ENCODE measurements at places on chromosomes 12 and 14. TPM values are rescaled to one million over a fixed set of nuclear protein-coding genes. Genes with fewer than 3 reads are reported as not detected.

DNA sequence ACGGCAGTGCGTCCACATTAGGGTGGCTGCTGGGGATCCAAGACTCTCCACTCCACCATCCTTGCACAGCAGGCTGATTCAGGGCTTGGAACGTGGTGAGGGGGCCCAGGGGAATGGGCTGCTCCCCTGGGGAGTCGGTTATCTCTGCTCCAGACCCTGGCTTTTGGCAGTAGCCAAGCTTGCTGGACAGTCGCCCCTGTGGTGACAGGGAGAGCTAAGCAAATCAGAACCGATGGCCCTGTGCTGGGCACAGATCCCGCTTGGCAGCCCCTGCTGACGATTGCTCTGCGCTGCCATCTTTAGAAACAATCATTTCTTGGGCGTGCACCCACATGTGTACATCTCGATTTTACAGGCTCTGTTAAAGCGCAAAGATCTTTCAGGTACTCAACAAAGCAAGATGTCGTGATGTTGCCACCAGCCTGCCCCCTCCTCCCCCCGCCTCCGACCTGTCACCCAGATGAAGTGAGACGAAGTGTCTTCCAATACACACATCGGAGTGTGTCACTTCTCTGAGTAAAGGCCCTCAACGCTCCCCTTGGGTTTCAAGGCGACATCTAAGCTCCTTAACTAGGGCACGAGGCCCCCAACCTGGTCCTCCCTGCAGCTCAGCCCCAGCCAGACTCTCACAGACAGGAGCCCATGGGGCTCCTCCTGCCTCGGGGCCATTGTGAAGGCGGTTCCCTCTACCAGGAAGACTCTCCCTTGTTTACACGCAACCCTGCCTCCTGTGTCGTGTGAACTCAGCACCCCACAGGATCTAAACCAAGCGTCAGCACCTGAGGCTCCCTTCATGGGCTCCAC lies 55.6 kb downstream of the PITPNM2 start:
- DNase-seq, result no peak

DNA sequence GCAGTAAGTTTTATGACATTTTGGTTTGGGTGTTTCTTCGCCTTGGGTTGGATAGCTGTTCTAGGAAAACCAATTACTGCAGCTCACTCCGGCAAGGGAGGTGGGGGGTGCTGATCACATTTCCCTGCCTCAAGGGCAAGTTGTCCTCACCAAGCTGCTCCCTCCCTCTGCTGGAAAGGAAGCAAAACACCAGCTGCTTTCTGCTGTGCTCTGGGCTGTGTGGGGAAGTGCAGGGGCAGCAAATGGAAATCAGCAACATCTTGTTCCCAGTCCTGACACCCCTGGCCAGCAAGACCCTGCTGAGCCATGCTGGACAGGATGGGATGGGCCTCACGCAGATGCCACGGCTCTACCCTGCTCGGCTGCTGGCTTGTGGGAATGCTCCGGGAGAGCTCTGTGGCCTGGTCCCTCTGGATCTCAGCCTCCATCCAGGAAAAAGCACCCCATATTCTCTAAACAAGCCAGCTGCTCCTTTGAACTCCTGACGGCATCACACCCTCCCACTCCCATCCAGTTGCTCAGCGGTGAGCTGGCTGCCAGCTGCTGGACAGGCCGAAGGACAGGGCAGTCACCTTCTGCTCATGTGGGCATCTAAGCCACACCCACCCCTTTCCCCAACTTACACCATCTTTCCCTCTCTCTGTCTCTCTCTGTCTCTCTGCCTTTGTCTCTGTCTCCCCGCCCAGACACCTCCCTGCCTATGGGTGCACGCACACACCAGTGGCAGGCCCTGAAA lies 52.4 kb upstream of the EIF5 start:
- no peak for DNase-seq

DNA sequence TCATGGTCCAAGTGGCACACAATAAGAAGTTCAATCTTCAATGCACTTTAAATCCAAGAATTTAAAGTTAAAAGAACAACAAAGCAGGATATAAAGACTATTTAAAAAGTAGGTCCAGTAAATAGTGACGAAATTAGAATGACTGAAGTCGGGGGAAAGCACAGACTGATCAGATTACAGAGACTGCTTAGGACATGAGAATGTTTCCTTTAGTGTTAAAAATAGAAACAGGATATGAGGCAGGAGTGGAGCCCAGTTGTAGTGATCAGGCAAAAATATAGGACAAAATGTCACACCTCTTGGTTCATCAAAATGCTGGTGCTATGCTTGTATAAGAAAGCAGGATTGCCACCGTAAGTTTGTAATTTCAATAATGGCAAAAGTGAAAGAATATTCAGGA lies 52.2 kb upstream of the CD163 start:
- DNase-seq, result no peak

GRCh38 chr14:71720978-71721624 lies 211.1 kb upstream of the RGS6 start:
- DNase-seq, result peak; percentile 48

- peak; percentile 29 for DNase-seq
Measured at GRCh38 chr12:43805149-43805859, 813 bp downstream of the TWF1 start.

CD163 gene
- total RNA-seq, result not detected

GRCh38 chr12:64390275-64390851 lies at the start of gene C12orf56:
TSS of gene C12orf56 (minus strand) at chr12:64390758. CDS start at chr12:64390565, 193 bp downstream.
- DNase-seq, result no peak

DNA sequence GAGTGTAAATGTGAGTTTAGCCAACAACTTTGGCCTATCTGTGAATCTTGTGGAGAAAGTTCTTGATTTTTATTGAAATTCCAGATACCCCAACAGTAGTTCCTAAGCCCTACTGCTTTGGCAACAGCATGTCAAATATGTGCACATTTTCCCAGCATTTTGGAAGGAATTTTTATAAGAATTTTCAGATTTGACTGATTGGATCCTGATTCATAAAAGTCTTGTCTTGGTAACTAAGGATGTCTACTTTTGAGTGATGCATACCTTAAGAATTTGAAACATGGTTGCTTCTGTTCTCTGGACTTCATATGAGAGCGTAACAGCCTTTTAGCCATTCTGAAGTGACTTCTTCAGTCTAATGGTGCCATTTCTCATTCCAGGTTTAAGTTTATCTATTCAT lies 106.7 kb downstream of the ANO4 start:
- DNase-seq, result no peak

GRCh38 chr12:126454581-126454980 lies 1389.3 kb downstream of the AACS start:
- DNase-seq, result no peak

AKAP5 gene
- 1.3 TPM for total RNA-seq

GRCh38 chr14:57657487-57657886 lies 163.8 kb upstream of the CCDC198 start:
- DNase-seq, result no peak

COCH gene
- total RNA-seq, result not detected

DNA sequence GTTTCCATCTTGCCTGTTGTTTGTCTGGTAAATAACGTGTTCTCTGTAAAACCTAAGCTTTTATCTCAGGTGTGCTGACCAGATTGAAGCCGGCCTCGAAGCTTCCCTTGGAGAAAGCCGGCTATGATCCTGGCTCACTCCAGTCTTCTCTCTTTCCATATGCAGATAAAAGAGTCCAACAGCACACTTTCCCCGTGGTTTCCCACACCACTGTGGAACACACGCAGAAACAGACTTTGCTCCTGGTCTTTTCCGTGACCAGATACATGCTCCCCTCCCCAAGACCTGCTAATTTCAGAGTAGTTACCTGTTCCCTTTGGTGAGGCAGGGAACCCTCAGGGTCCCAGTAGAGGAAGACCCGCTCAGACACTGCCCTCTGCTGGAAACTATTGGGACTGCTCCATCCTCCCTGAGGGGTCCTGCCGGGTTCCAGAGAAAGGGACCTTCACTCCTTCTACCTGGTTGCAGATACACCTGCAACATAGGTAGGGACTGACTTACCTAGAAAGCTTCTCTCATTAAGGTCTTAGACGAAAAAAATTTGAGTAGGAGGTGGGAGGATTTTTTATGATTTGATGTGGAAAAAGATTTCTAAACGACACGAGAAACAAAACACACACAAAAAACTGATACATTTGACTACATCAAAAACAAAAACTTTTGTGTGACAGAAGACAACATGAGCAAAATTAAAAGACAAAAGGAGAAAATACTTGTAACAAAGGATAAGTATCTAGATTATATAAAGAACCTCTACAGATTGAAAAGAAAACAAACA lies 415.4 kb upstream of the CCDC196 start:
- peak; percentile 42 for DNase-seq

MAP3K9 gene
- total RNA-seq, result 15.7 TPM

DNA sequence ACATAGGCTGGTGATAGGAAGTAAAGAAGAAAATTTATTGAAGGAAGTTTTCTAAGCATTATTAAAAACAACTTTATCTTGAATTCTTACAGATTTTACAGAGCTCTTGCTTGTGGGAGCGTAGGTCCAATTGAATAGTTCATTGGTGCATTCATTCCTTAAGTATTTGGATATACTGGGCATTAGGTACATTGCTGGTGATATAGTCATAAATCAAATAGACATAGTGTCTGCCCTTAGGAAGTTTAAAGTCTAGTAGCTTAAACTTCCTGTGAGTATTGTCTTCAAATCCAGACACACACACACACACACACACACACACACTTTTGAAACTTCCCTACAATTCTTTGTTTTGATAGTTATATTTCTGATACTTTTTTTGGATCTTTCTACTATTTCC lies 226.7 kb downstream of the FUT8 start:
- DNase-seq, result no peak

- no peak for DNase-seq
Measured at GRCh38 chr12:15014708-15015107, 41.9 kb downstream of the PDE6H start.

GDF3 gene
- total RNA-seq, result not detected

DNA sequence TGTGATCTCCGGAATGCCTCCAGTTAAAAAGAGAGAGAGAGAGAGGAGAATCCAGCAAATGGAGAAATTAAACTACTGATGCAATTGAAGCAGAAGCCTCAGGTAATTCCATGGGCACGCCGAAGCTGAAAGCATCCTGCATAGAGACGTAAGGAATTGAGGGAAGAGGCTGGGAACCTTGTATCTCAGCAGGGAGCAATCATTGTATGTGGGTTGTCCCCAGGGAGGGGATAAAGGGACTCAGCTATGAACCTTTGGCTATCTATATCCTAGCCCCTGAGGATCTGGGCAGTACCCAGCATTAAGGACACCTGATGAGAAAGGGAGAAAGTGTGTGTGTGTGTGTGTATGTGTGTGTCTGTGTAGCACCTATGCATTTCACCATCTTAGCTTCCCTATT lies 95.8 kb upstream of the ATXN7L3B start:
- DNase-seq, result no peak

GPR162 gene
- not detected for total RNA-seq

OTOGL gene
- not detected for total RNA-seq

REP15 gene
- not detected for total RNA-seq

DNA sequence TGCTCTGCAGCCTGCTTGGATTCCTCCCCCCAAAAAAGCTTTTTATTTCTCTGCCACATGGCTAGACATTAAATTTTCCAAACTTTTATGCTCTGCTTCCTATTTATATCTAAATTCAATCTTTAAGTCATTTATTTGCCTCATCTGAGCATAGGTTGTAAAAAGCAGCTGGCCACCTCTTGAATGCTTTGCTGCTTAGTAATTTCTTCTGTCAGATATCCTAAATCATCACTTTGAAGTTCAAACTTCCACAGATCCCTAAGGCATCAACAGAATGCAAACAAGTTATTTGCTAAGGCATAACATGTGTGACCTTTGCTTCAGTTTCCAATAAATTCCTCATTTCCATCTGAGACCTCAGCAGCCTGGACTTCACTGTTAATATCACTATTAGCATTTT lies 209.6 kb downstream of the FSCB start:
- DNase-seq, result no peak

NOVA1 gene
- total RNA-seq, result 0.39 TPM

DNA sequence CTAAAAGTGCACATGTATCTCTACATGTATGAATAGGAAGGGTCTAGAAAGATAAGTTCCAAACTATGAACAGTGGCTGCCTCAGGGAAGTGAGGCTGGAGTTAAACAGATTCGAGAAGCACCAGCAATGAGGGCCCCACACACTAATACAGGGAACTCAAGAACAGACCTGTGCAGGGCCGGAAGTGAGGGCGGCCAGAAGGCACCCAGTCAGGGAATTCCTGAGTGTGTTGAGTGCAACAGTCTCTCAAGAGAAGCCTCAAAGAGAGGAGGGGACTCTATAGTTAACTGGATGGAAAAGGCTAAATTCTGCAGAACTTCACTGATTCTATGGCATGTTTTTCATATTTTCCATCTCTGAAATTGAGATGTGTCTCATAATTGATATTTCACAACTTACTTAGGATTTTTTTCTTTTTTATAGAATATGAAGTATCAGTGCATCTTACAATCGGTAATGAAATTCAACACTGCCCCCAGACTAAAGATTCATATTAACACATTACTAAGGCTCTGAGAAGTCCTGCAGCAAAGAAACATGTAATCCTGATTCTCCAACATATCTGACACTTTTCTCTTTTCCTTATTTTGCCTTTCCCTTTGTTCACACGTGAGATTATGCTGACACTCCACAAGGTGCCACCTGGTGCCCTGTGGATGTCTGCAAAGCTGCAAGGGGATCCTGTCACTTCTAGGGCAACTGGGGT lies 61.3 kb downstream of the CHGA start:
- no peak for DNase-seq

- peak; percentile 75 for DNase-seq
Measured at GRCh38 chr12:89949457-89950195, 241.0 kb upstream of the ATP2B1 start.

GRCh38 chr12:67748743-67749040 lies 100.1 kb downstream of the DYRK2 start:
- DNase-seq, result no peak

DNA sequence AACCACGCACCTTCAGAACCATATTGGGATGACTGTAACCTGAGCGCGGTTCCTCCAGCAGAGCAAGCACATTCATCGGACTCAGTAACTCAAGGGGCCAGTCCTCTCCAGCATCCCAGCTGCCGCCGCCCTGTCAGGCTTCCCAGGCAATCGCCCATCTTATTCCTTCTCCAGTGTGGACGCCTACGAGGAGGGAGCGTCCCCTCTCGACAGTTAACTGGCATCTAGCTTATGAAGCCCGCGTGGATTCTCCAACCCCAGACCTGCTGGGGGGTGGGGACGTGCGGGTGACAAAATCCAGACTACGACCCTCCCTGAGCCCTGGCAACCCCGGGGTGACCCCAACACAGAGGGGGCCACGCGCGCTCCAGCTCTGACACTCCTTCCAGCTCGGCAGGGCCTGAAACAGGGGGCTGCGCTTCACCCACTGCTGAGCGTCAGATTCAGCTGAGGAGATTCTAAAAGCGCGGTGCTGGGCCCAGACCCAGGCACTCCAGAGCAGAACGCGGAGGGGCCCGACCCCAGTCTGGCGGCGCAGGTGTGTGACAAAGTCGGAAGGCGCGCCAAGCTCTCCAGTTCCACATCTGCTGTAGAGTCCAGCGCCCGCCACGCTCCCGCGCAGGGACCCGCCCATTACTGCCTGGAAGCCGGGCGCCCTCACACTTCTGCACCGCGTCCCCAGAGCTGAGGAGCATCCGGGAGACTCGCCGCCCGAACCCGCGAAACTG lies 43.9 kb upstream of the ESR2 start:
- no peak for DNase-seq

CLEC7A gene
- total RNA-seq, result 0.76 TPM

KLHL33 gene
- 0.72 TPM for total RNA-seq
